ENCODE measurements at places on chromosomes 12 and 14. TPM values are rescaled to one million over a fixed set of nuclear protein-coding genes. Genes with fewer than 3 reads are reported as not detected.

CNTN1 gene
- 0.73 TPM for total RNA-seq

ANKRD33 gene
- not detected for total RNA-seq

BEGAIN gene
- total RNA-seq = 0.68 TPM

RNASE1 gene
- total RNA-seq = 373 TPM

MMP19 gene
- 2.9 TPM for total RNA-seq

ITGA7 gene
- 479 TPM for total RNA-seq

GPR33 gene
- total RNA-seq = not detected

CPM gene
- 7.5 TPM for total RNA-seq

ABHD12B gene
- not detected for total RNA-seq

TSPAN9 gene
- total RNA-seq = 193 TPM

- DNase-seq = no peak
Measured at GRCh38 chr12:6635375-6635855, 344 bp downstream of the LPAR5 start.

- no peak for DNase-seq
Measured at GRCh38 chr12:25771476-25771875, 187.0 kb upstream of the RASSF8 start.

GRCh38 chr14:64761441-64762043 is 57.3 kb downstream of the PLEKHG3 start:
- DNase-seq = peak; percentile 37

DNA sequence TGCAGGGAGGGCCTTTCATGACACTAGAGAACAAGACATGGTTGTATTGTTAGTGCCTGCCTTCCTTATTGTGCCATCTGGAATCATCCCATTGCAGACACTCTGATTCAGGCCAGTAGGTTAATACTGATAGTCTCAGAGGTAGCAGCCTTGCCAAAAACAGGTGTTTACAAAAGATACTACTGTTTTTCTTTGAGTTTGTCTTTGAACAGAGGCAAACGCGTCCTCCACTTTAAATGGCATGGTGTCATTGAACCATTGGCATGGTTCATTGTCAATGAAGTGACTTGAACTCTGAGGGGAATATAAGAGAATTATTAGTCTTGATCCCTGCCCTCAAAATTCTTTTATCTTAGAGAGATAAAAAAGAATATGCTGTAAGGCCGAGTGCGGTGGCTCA is 4.2 kb downstream of the FNTB start:
- no peak for DNase-seq

GRCh38 chr12:95720146-95720545 is 70.4 kb downstream of the NTN4 start:
- DNase-seq = no peak

DNA sequence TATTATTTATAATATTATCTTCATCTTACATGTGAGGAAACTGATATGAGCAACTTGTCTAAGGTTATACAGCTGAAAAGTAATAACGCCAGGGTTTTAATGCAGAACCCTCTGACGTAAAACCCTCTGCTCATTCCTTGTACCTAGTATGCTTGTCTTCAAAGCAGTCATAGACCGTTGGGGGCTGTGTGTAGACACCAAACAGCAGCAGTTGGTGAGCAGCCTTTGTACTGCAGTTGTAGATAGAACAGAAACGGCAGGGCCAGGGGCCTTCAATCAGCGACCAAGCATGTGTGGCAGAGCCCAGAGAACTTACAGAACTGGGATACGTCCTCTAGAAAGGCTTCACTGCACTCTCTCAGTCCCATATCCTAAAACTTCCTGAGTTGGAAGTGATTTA is 28.1 kb downstream of the EVL start:
- DNase-seq = no peak

- no peak for DNase-seq
Measured at GRCh38 chr12:52561880-52562449, 9.0 kb upstream of the KRT71 start.

- DNase-seq = no peak
Measured at GRCh38 chr12:14259481-14260010, 105.9 kb upstream of the ATF7IP start.

- DNase-seq = no peak
Measured at GRCh38 chr14:33642691-33643244, 308.1 kb downstream of the EGLN3 start.

DNA sequence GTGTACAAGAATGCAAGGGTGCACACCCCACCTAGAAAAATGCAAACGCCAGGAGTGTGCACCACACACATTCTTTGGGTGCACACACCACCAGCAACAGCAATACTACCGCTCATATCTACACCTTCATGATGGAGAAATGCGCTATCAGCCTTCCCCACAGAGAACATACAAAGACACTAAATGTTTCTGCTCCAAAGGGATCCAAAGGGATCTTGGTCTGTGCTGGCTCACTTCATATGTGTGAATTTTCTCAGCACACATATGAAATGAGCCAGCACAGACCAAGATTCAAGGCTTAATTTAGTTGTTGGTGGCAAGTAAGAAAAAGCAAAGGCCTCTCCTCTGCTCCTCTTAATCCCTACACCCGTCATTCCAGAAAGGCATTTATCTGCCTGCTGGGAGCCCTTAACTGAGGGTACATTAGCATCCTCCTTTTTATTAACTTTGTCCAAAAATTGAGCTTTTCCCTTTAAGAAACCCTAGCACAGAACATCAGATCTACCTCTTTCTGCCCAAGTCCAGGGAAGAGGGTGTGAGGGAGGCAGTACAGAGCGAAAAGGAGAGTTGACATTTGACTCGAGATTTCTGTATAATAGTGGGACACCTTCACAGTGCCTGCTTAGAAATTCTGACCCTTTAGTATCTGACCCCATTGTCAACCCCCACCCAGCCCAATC is 8.3 kb downstream of the BMP4 start:
- no peak for DNase-seq

- no peak for DNase-seq
Measured at GRCh38 chr14:85088192-85088591, 441.8 kb upstream of the FLRT2 start.
